ENCODE measurements at places on chromosomes 5 and 9. TPM values are rescaled to one million over a fixed set of nuclear protein-coding genes. Genes with fewer than 3 reads are reported as not detected.

Gene PCDHGC5
- total RNA-seq: 0.21 TPM

Gene FLT4
- total RNA-seq: 0.96 TPM

Gene SPARC
- total RNA-seq: 54.2 TPM

Gene MARCOL
- not detected for total RNA-seq

Gene CDC20B
- total RNA-seq: not detected

Gene CCNG1
- total RNA-seq: 320 TPM

Gene CCIN
- total RNA-seq: 1.4 TPM

Gene INSYN2B
- total RNA-seq: 0.43 TPM

Gene IFNA21
- total RNA-seq: not detected

Gene CETN3
- total RNA-seq: 4.3 TPM

Gene PCDHA8
- total RNA-seq: not detected

Gene TMEM215
- total RNA-seq: not detected

Gene PLPP7
- total RNA-seq: not detected

Gene CERCAM
- total RNA-seq: 19.2 TPM

Gene LURAP1L
- total RNA-seq: 22.4 TPM

Gene C5orf58
- total RNA-seq: not detected

Gene ABO
- under 0.01 TPM for total RNA-seq

Gene DMRTA1
- total RNA-seq: 3.4 TPM

Gene ACOT12
- total RNA-seq: not detected

Gene TGFBI
- 533 TPM for total RNA-seq

Gene GKAP1
- 0.96 TPM for total RNA-seq

All from tracheal epithelial cell (primary cell).